Stimulated activated CD8-positive, alpha-beta memory T cell treated with anti-CD3 and anti-CD28 coated beads, Interleukin-15, amount 100 ng/mL, for 24 hours (primary cell): ENCODE measurements at places on chromosomes 7 and 10.

GRCh38 chr7:10973942-10974911 is 555 bp downstream of the PHF14 start:
- DNase-seq = peak; percentile 14

DNA sequence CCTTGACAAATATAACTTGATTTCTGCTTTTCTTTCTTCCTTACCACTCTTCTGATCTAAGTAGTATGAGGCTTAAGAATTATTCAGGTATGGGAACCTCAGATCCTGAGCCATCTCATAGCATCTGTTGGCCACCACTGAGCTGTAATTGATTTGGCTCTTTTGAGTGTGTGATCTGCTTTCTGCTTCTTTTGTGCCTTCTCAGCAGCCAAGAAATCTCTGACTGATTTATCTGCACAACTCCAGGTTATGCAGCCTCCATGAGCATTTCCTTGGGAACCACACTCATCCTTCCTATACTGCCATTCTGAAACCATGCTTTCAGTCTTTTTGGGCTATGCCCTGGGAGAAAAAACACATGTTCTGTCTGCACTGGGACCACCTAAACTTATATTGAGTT is 178.0 kb upstream of the FAM3C start:
- no peak for DNase-seq

- no peak for DNase-seq
Observed at GRCh38 chr7:104927055-104927454, 87.0 kb upstream of the KMT2E start.

DNA sequence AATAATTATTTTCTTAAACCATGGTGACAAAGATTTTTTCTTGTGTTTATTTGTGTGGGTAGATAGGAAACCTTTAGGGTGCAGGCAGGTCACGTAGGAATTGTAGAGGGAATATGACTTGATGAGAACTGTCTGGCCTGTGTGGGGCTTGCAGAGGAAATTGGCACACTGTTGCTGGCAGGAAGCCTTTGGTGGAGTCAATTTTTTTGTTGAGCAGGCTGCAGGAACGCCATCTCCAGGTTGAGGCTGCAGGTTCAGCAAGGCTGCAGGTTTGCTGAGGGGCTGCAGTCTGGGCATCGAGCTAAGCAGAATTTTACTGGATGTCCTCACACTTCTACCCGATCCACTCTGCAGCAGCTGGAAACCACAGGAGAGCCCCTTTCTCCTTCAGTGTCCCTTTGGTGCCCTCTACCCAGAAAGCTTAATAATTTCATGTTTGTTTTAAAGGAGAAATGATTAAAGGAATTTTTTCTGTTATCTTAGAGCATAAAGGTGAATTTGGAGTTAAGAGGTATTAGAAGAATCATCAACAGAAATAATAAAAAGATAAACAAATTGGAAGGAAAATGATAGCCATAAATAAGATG is 37.0 kb downstream of the TBC1D12 start:
- DNase-seq = no peak

DNA sequence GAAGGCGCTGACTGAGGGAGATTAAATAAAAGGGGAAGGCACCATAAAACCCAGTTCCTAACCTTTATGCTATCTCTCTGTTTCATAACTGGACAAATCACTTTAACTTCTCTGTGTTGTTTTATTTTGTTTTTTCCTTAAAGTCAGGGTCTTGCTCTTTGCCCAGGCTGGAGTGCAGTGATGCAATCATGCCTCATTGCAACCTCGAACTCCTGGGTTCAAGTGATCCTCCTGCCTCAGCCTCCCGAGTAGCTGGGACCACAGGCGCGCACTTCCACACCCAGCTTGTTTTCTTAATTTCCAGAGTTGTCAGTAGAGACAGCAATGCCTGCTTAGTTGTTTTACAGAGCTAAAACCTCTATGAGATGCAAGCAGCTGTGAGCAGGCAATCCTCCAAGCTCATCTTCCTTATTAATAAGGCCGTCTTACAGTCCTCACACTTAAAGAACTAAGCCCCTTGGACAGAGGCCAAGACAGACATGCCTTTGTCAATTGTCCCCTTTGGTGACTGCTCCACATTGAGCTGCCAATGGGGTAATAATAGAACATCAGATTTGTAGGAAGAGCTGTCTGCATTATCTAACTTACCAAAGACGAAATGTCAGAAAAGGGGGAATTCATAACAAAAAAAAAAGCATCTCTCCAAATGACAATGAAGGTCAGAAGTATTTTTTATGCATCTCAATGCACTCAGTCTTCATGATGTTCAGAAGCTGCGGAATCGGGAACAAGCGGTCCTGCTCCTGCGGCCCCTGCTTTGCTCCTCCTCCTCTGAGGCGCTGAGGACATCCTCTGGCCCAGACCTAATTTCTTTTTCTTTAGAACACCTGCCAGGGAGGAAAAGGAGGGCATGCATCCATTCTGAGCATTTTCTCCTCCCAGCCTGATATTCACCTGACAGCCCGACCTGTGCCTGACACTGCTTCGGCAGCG is 62.7 kb upstream of the RNF32 start:
- DNase-seq = no peak

DNA sequence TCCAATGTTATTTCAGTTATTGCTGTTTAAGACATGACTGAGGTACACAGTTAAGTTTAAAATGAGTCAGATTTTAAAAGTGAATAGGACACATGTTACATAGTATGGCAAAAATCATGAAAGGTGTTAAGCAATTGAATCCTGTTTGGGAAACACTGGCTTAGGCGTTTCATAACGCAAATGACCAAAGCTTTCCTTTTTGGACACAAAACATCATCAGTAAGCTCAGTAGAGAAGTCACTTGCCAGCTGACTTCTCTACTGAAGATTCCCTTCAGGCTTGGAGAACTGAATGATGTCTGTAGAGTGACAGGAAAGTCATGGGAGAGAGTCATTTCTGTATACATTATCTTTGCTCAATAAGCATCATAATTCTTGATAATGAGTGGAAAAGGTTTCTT is 64.4 kb upstream of the RSBN1L start:
- no peak for DNase-seq

DNA sequence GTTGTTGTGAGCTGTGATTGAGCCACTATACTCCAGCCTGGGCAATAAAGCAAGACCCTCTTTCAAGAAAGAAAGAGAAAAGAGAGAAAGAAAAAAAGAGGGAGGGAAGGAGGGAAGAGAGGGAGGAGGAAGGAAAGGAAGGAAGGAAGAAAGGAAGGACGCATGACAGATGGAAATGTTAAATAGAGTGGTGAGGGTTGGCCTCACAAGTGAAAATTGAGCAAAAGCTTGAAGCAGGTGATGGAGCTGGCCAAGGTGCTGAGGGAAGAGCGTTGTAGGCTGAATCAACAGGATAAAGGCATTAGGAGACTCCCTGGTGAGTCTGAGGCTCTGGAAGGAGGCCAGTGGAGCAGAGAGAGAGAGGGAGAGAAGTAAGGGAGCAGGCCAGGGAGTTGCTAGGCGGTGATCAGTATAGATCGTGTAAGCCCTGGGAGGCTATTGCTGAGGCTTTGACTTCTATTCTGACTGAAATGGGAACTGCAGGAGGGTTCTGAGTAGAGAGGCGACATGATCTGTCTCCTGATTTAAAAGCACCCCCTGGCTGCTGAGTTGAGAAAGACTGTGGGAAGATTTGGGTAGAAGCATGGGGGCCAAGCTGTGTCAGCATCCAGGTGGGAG is 26.5 kb upstream of the TMEM248 start:
- no peak for DNase-seq

GRCh38 chr7:90728568-90728967 is 132.4 kb downstream of the CDK14 start:
- no peak for DNase-seq

DNA sequence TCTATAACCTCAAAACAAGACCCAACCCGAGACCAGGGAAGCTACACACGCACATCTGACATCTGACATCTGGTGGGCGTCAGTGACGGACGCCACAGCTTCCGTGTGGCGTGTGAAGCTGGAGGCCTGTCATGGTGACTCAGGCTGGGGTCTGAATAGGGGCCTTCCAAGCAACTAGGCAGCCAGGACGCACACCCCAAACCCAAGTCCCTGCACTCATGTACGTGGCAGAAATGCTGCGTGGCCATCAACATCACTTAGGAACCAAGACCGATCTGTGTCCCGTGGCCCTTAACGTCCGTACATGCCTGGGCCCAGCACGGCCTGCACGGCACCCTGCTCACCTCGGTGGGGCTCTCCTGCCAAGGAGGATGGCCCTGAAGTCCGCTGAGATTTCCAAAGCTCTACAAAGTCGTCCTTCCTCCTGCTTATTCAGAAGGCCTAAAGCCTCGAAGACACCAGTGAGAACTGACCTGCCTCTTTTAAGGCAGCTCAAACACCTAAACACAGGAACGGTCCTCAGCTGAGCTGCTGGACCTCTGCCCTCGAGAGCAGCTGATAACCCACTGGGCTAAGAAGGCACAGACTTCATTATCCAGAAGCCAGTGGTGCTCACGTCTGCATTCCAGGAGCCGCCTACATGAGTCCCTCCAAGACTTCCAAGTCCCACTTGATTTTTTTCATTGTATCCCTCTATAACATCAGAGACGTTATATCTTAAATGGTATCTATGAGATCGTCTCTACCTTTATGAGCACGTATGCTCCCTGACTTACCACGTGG is 82.5 kb downstream of the DIP2C start:
- DNase-seq = no peak

DNA sequence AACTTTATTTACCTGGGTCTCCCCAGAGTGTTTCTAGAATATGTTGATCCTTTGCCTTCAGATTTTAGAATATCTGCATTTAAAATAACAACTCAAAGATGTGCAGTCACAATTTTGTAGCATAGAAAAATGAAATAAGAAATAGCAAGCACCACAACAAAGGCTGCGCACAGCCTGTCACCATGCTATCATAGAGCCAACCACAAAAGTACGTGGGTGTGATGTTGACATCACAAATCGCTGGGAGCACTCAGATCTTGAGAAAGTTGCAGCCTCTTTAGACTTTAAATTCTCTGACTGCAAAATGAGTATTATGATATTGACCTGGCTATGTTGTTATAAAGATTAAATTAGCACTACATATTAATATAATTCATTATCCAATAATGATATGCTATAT is 177.9 kb downstream of the TNS3 start:
- DNase-seq = no peak
